ENCODE measurements at places on chromosomes 12 and 14.

DNA sequence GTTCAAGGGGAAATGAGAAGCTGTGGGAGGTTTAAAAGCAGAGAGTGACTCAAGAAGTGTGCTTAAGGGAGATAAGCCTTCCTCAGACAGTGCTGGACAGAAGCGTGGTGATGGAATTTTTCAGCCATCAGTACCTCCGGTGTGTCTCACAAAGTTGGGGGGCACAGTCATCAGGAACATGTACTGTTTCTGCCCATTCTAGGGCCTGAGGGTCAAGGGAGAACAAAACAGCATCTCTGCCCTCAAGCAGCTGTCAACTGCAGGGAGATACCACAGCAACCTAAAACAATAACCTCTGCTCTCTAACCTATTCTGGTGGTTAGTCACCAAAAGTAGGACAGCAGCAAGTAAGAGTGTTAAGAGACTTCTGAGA lies 2.0 kb upstream of the STON2 start:
- DNase-seq: no peak

DNA sequence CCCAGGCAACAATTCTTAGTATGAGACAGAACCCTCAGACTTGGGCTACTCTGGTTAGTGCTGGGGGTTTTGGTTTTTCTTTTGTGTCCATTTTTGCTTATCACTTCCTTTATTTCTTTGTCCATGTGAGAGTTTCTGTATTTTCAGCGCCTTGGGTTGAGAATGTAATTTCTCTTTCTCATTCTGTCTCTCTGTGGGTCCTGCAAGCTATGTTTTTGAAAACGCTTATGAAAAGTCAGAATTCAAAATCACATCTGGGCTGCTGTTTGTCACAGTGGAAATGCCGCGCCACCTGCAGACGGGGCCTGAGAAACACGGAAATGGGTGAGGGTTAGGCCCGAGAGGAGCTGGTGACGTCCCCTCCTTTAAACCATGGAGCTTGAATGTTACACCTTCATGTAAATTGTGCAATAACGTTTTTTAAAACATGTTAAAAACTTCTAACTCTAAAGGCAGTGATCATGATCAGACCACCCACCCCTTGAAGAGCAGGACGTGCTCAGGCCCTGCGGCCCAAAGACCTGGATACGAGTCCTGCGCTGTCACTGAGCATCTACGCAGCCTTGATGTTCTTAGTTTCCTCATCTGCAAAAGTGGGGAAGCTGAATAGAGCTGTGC lies 26.1 kb downstream of the JDP2 start:
- no peak for DNase-seq

DNA sequence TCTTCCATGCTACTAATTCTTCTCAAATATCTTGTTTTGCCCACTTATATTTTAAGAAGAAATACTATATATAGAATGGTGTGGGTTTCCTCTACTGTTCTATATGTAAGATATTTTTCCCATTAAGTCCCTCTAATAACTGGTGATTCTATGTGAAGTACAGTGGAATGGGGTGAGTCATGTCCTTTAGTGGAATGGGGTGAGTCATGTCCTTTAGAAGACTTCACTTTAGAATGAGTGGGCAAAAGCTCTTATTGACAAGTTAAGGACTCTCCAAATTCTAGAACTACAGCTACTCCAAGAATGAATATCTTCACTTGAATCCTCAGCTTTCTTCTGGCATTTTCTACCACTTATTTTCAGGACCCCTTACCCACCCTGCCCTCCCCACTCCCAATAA lies 349.9 kb downstream of the ETNK1 start:
- DNase-seq: no peak

GRCh38 chr12:102061096-102061559 lies 663 bp downstream of the WASHC3 start:
- DNase-seq: no peak

GRCh38 chr14:24351517-24351916 lies 11.7 kb upstream of the RIPK3 start:
- no peak for DNase-seq

DNA sequence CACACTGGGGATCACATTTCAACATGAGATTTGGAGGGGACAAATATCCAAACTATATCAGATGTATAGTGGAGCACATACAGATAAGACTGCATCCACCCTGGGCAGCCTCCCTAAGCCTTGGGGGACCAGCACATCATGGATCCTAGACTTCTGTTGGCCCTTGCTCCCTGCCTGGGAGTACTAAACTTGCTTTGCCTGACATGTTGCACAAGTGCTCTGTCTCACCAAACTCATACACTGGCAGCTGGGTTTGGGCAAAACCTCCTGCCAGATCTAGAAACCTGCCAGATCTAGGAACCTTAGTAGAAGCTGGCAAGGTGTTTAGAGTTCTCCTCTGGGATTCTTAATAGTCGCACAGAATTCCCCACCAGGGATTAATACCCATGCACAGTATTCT lies 18.4 kb upstream of the DHRS4 start:
- no peak for DNase-seq

GRCh38 chr12:131092901-131093603 lies 139.3 kb downstream of the ADGRD1 start:
- no peak for DNase-seq
